T-cell (primary cell): ENCODE measurements at places on chromosomes 2 and 18. TPM values are rescaled to one million over a fixed set of nuclear protein-coding genes. Genes with fewer than 3 reads are reported as not detected.

GRCh38 chr2:99488539-99489062, 1.2 kb downstream of the REV1 start:
- DNase-seq = no peak

- DNase-seq = no peak
Measured at GRCh38 chr2:99706735-99707134, 216.9 kb upstream of the REV1 start.

GRCh38 chr2:228938629-228939028, 332.5 kb downstream of the PID1 start:
- DNase-seq = no peak

Gene DSG2
- 0.43 TPM for total RNA-seq

DNA sequence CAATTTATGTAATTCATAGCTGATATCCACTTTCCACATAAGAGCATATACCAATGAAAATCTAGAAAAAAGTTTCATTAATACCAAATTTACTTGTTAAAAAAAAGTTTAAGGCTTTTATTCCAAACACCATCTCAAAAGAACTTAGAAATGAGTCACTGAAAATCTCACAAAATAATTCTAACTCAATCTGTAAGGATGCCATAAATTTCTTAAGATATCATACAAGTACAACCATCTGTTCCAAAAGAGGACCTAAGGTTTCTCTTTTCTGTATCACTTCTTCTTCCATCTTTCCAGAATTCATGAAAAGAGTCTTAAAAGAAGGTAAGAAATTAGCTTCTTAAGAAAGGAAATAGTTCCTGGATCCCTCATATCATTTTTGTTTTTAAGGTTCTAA, 60.4 kb downstream of the TRIP12 start:
- DNase-seq = no peak

DNA sequence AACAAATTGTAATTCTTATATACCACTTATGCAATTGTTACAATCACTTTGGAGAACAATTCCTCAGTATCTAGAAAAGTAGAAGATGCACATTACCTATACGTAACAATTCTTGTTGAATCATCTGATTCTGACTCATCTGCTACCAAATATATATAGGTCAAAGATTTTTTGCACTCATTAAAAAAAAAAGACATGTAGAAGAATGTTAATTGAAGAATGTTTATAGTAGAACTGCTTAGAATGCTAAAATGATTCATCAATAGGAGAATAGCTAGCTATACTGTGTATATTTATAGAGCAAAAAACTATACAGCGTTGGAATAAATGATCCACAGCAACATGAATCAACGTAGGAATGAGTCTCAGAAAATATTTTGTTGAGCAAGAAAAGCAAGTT, 29.5 kb upstream of the STAT1 start:
- DNase-seq = no peak

Gene FEZ2
- 12.8 TPM for total RNA-seq

- DNase-seq = no peak
Measured at GRCh38 chr18:62632788-62633455, 82.4 kb upstream of the PHLPP1 start.

Gene REG3A
- total RNA-seq = not detected

DNA sequence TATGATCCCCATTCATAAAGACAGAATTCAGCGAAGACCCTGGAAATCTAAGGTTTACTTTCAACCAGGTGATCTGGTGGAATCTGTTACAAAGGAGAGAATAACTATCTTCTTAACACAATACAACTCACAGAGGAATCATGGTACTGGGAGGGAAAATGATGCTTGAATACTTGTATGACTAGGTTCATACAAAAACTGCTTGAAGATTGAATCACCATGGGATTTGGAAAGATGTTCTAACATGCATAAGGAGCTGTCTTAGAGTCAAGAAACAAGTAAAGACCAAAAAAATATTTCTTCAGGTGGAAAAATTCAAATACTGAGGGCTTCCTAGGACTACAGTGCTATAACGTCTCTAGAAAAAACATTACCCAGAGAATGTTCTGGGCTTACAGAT, 32.2 kb downstream of the COL5A2 start:
- DNase-seq = no peak

GRCh38 chr2:10400568-10400977, 47.6 kb downstream of the ODC1 start:
- no peak for DNase-seq

- no peak for DNase-seq
Measured at GRCh38 chr2:29332540-29332939, 217.3 kb downstream of the CLIP4 start.

GRCh38 chr2:217215877-217216276, 356.0 kb upstream of the TNP1 start:
- no peak for DNase-seq

- no peak for DNase-seq
Measured at GRCh38 chr18:23054553-23054952, 80.7 kb upstream of the CABLES1 start.

DNA sequence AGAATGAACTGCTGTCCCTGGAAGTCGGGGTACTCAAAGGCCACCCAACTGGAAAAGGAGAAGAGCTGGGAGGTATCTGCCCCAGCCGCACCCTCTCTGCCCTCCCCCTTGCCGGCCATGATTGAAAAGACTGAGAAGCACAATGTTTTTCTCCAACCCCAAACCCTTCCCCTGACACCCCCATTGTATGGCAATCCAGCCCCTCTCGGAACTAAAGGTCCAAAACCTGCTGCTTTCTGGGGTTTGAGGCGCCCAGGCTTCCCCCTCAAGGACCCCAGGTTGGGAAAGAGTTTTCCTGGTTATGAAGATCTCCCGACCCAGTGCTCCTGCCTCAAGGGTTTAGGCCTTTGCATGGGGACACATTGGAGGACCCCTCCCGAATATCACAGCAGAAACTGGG, 1.0 kb downstream of the CRYBA2 start:
- no peak for DNase-seq

- no peak for DNase-seq
Measured at GRCh38 chr2:27308359-27308881, at the start of gene UCN. Gene UCN (minus strand): TSS chr2:27308445. CDS start chr2:27307895, 550 bp downstream.

- no peak for DNase-seq
Measured at GRCh38 chr2:234708091-234708683, 211.3 kb upstream of the ARL4C start.

Gene CCDC141
- 26.3 TPM for total RNA-seq

Gene CNTNAP5
- not detected for total RNA-seq

GRCh38 chr2:10717628-10718027, 3.8 kb upstream of the ATP6V1C2 start:
- no peak for DNase-seq

GRCh38 chr2:176891105-176891504, 321.5 kb upstream of the HNRNPA3 start:
- no peak for DNase-seq

- DNase-seq = no peak
Measured at GRCh38 chr2:233503947-233504637, 62.5 kb downstream of the USP40 start.

DNA sequence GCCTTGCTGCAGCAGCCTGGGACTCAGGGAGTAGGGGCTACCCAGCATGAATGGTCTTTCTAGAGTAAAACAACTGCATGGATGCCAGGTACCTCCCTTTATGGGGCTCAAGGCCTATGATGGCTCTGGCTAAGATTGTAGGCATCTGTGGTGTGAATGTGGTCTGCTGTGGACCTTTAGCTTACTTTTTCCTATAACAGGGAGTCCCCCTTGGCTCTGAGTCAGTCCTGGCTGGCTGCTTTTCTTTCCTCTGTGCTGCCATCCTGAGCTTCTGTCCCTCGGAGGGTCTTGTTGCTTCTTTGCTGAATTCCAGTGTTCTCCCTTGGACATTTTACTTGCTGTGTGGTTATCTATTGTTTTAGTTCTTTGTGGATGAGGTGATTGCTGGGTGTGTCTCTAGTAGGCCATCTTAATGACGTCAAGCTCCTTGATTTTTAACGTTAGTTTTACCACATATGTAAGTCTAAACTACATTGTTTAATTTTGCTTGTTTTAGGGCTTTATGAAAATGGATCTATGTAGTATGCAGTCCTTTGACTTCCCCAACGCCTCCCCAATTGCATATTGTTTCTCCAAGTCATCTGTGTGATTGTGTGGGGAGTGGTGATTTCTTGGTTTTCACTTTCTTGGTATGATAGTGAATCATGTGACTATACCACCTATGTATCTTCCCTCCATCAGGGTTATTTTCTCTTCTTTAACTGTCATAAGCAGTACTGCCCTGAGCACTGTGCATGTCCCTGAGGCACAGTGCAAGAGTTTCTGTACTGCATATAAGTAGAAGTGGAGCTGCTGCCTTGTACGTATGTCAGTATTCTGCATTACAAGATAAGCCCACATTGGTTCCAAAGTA, 92.4 kb downstream of the NCK2 start:
- no peak for DNase-seq

DNA sequence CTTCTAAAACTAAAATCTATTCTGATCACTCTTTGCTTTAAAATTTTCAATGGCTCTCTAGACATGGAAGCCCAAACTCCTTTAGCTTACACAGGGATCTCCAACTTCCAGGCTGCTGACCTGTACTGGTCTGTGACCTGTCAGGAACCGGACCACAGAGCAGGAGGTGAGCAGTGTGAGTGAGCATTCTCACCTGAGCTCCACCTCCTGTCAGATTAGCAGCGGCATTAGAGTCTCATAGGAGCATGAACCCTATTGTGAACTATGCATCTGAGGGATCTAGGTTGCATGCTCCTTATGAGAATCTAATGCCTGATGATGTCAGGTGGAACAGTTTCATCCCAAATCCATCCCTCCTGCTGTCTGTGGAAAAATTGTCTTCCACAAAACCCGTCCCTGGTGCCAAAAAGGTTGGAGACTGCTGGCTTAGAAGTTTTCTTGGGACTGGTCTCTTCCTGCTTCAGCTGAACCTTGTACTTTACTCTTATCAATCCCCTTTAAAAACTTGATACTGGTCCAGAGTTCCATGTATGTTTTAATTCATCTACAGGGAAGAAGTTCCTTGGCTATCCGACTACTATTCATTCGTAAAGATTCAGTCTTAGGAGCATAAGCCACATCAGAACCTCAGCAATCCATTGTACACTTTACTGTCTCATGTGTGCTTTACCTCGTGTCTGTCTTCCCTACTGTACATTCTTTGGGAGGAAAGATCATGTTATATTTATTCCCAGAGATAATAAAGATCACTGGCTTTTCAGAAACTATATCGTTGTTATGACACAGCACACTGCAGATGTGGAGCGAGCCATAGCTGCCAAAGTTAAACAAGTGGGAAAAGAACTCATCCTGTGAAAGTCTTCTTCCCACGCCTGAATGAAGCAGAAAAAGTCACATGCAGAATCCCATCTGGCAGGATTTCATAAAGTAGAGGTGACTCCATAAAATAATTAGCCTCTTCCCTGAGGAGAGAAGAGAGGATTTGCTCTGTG, 183.8 kb downstream of the LRATD1 start:
- no peak for DNase-seq
